ENCODE measurements at places on chromosomes 1 and 21.

- no peak for DNase-seq
Measured at GRCh38 chr1:239443361-239443760, 57.0 kb downstream of the CHRM3 start.

DNA sequence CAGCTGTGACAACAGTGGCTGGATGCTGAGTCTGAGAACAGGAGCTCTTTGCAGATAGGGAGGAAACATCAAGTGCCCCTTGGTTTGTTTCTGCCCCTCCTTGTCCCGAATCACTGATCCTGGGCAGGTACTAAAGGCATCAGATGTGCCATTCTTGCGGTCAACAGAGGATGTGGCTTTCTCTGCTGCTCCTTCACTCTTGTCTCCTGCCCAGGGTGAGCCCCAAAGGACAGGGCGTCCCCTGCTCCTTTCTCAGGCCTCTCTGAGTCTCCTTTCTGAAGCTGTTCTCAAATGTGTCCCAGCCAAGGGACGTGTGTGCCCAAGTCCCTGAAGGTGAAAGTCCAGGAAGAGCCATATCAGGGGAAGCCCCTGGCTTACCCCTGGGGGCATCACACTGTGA, 31.7 kb downstream of the SLC37A1 start:
- no peak for DNase-seq

DNA sequence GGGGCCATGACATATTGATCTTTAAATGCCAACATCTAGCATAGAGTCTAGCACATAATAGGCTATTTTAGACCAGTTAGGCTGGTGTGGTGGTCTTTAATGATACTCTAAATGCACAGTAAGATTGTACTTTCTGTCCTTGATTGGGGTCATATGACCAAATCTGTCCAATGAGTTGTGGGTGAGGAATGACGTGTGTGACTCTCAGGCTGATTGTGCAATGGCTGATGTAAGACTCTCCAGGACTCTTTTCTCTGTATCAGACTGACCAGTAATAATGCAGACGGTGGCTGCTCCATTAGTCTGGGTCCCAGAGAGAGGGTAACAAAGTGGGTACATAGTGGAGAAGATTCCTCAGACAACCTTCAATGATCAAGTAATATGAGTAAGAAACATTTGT, 541.6 kb upstream of the CAMK1G start:
- no peak for DNase-seq

- DNase-seq: no peak
Measured at GRCh38 chr1:59340411-59341307, 43.8 kb downstream of the FGGY start.

- no peak for DNase-seq
Measured at GRCh38 chr21:34835526-34835925, 166.7 kb downstream of the CLIC6 start.

DNA sequence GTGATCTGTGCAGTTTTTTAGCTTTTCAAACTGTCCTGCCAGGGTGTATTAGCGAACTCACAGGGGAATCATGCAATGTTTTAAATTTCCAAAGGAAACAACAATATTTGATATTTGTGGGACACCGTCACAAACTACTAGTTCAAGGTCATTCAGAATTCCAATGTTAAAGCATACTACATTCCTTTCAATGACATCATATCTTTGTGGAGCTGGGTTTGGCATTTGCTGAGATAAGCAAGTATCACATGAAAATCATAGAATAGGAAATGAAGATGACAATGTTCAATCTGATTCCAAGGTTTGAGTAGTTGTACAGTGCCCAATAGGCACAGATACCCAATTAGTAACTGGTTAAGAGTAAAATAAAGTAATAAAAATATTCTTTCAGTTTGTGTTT, 35.6 kb downstream of the NUF2 start:
- DNase-seq: no peak

DNA sequence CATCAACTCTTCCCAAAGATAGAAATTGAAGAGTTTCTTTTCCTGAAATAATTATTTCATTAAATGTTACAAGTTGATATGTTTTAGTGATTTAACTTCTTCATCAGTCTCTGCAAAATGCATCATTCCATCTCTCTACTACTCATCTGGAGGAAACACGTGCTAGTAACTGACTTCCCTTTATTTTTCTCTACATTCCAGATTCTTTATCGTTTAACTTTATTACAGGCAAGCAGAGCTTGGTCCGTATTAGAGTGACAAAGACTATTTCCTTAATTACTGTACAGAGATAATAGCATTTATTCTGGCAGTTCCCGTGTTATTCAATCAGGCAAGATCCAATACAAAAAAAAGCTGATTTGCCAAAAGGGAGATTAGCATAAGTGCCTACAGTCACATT, 88.6 kb downstream of the TM2D1 start:
- DNase-seq: no peak

GRCh38 chr1:37151789-37152188, 117.5 kb upstream of the GRIK3 start:
- no peak for DNase-seq

GRCh38 chr1:230003409-230003808, 63.6 kb upstream of the GALNT2 start:
- no peak for DNase-seq

GRCh38 chr1:214717351-214717750, 114.4 kb downstream of the CENPF start:
- no peak for DNase-seq

GRCh38 chr1:45385302-45385701, 45.1 kb upstream of the MUTYH start:
- no peak for DNase-seq

GRCh38 chr1:44553771-44554170, 120.5 kb downstream of the TMEM53 start:
- no peak for DNase-seq

GRCh38 chr21:27132266-27132665, 165.4 kb upstream of the ADAMTS5 start:
- no peak for DNase-seq

DNA sequence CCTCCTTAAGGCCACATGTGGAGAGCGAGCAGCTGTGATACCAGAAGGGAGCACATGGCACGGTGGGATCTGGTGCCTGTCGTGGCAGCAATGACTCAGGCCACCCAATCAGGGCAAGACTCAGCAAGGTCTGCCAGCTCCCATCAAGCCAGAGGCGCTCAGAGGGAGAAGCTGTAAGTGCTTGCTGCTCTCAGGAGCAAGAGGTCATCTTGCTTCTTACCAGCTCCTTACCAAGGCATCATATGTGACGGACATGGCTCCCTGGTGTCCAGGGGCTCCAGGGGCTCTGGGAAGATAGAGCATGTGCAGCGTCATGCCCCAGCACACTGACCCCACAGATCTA, 72.9 kb downstream of the ITPKB start:
- no peak for DNase-seq

DNA sequence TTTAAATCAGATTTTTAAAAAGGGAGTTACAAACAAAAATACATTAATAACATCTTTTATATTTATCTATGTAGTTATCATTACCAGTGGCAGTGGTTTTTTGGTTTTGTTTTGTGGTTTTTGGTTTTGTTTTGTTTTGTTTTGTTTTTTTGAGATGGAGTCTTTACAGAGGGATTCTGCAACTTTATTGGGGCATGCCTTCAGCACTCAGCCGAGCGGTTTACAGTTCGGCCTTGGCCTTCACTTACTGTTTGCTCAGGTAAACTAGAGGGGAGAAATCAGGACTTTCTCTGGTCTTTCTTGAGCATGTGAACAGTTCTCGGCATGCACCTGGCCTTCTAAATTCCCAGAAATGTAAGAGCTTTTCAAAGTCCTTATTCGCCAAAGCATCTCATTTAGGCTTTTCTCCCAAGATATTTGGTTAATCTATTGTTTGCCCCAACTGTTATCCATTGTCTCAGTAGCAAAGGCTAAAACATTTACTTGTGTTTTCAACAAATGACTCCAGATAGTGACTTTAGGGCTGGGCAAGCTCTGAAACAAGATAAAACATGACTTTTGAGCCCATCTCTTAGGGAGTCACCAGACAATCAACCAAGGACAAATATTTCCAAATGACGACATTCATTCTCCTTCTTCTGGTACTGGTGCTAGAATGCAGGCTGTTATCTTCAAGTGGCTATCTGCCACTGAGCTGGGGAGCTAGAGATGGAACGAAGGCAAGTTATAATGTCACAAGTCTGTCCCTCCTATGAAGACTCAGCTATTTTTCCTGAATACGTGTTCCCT, 48.4 kb upstream of the ADORA3 start:
- no peak for DNase-seq

- peak; percentile 4 for DNase-seq
Measured at GRCh38 chr21:44436958-44437357, 18.4 kb upstream of the LRRC3 start.

- no peak for DNase-seq
Measured at GRCh38 chr21:44828362-44829056, 10.6 kb upstream of the SUMO3 start.

- DNase-seq: peak; percentile 10
Measured at GRCh38 chr21:41832596-41833496, 46.3 kb downstream of the PRDM15 start.

DNA sequence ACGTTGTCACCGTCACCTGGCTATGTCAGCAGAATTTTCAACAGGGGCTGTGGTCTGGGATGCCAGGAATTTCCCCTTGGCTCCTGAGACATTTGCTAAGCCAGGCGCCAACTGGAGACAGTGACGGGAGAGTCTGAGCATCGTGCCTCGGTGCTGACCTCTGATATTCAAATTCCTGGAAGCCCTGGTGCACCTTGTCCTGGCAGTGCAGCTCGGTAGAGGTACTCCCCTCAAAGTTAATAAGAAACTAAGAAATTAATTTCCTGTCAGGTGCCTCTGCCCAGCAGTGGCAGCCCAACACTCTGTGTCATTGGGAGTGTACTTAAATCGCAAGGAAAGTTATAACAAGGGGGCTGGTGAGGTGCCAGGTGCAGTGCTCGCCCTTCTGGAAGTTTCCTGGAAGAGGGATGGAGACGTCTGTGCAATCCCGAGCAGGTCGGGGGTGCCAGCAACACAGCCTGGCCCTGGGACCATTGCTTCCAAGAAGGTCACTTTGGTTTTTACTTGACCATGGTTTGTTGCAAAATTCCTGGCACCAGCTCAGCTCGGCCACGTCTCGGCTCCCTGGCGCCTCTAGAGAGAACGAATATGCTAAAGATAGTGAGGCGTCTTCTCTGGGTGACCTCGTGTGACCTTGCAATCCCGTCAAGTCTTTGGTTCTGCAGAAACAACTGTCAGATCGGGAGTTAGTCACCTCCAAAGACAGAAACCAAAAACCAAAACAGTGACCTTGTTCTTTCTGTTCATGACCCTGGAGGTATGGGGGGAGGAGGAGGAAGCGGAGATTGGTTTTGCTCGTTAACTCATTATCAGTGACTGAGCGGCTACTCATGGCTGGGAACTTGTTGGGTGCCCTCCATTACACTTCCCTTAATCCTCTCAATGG, 149.5 kb upstream of the VAMP3 start:
- DNase-seq: no peak

DNA sequence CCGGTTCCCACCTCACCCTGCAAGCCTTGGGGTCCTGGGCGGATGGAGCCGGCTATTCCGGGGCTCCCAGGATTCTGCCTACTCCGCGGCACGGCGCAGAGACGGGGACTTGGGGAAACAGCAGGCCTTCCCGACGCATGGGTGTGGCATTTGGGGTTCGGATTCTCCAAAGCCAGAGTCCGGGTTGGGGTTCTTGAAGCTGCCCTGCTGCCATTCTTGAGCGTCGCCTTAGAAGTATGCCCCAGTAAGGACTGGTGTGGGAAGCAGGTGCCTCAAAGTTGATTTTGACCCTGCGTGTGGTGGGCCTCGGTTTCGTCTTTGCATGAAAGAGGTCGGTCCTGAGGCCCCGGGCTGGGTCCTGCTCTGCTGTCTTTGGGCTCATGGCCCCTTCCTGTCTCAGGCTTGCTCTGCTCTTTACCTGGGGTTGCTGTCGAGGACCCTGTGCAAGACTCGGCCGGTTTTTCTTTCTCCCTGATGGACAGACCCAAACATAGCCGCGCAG, 696 bp downstream of the GUK1 start:
- no peak for DNase-seq

DNA sequence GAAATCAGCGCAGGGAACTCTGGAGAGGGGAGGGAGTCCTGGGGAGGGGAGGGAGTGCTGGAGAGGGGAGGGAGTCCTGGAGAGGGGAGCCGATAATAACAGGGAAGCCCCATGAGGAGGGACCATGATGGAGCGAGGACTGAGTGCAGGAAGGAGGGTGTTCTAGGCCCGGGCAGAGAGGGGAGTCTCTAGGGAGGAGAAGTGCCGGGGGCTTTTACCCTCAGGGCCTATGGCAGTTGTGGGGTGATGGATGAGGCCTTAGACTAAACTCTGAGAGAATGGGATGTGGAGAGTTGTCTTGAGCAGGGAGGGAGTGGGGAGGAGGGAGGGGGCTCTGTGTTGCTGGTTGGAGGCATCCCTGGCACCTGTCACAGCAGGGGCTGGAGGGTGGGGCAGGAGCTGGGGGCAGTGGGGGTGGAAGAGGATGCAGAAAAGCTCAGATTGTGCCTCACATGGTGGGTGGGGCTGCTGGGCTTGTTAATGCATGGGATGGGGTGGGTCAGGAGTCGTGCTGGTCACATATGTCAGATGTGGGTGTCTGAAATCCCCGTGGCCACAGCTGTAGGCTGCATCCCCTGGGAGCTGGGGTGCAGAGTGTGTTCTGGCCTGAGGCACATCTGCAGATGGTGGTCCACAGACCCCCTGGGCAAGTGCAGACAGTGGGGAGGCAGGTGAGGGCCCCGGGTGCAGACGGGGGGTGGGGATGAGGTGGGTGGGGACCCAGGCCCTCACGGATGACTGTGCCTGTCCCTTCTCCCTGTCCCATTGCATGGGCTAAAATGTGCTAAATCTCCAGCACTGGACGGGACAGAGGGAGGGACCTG, 88.4 kb upstream of the COL6A1 start:
- DNase-seq: no peak

DNA sequence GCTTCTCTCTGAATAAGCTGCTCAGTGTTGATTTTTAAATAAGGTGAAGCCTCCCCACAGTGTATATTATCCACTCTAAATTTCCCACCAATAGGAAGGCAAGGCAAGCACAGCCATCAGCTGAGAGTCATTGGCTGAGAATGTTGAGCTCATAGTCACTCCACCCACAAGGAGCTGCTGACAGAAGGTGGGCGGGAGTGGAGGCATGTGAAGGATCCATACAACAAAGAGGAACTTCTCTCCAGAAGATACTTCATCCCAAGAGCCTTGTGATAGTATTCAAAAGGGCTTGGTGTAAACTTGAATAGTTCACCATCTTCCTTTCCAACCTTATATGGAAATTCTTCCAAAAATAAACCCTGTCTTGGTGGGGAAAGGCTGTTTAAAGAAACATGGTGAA, 42.8 kb downstream of the SAMD13 start:
- peak; percentile 19 for DNase-seq

Measured in head of caudate nucleus (tissue), 42 donors.